ENCODE measurements at places on chromosomes 7 and 10.

GRCh38 chr7:26397796-26398426 is 106.2 kb downstream of the SNX10 start:
- no peak for DNase-seq

- no peak for DNase-seq
These were observed 13.4 kb downstream of the NOC3L start for GRCh38 chr10:94349327-94349726.

GRCh38 chr7:131826960-131827359 is 270.5 kb upstream of the PODXL start:
- DNase-seq = no peak

DNA sequence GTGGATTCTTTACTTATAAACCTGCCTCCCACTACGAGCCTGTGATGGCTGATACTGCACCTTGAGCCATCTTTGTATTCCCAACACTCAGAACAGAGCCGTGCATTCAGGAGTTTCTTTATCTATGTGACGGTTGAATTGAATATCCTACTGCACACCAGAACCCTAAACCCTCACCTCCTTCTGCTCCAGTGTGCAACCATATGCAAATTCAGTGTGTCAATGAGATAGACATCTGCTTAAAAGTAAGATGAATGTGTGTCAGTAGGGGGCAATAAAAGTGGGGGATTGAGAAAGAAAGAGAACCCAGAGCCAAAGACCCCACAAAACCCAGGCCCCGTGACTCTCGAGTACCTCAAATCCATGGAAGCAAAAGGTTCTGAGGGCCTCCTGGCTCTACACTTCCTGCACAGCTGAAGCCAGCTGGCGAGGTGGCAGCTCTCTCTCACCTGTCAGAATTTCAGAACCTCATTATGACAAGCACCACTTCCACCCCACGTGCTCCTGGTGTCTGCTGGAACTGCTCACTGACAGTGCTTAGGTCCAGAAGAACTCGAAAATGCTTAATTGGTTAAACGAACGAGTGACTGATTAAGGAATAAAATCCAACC is 143.3 kb upstream of the GPR26 start:
- no peak for DNase-seq

DNA sequence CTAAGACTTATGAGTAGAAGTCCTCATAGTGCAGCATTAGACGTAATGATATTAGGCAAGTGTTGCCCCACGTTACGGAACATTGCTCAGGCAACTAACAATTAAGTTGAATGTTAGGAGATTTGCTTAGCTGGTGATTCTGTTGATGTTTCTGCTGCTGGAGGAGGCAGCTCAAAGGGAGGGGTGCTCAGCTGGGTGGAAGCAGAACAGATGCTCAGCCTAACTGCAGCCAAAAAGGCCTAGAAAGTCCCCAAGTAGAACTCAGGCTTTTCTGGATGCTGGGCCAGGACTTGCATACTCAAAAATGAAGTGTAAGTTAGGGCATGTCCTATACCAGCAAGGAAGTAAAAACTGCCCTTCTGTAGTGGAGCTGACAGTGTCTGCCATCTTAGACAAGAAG is 201.4 kb downstream of the ADRA2A start:
- DNase-seq = no peak

- no peak for DNase-seq
These were observed 14.1 kb upstream of the MKX start for GRCh38 chr10:27759483-27760272.

- DNase-seq = no peak
These were observed 728.3 kb downstream of the TYW1 start for GRCh38 chr7:67724955-67725354.

- DNase-seq = no peak
These were observed 186.0 kb downstream of the KIF20B start for GRCh38 chr10:89887406-89887805.

- no peak for DNase-seq
These were observed 86.3 kb downstream of the MRPL32 start for GRCh38 chr7:43018446-43018845.

GRCh38 chr10:15370212-15370855 is 755 bp downstream of the FAM171A1 start:
- no peak for DNase-seq

GRCh38 chr10:100808876-100809275 is 63.5 kb downstream of the PAX2 start:
- DNase-seq = no peak

DNA sequence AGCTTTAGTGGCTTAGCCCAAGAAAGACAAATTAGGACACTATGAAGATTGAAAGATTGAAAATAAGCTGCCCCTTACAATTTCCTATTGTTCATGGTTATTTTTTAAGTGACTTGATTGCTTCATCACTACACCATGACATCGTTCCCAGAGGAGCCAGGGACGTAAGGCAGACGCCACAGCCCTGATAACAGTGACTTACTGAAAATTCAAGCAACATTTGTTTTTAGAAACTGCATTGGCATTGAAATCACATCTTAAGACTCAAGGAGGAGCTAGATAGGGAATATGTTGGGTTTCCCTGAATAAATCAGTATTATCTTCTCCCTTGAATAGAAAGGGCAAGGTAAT is 38.7 kb upstream of the ANK3 start:
- no peak for DNase-seq

- peak; percentile 40 for DNase-seq
These were observed 226.4 kb upstream of the KLF14 start for GRCh38 chr7:130960208-130960988.

DNA sequence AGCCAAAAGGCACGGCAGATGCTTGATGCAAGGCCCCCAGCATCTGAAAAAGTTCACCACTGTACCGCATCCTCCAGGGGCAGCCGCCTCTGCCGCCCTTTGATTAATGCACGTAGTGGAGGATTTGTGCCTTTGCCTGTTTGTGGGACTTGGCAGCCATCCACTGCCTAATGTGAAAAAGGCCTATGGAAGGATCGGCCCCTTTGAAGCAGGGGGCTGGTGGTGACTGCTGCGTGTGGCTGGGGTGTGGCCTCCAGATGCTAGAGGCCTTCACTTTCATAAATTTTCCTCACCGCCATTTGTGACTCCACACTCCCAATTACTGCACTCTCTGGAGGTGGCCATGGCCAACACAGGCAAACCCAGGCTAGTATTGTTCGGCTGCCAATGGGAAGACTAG is 226.0 kb downstream of the BMPER start:
- DNase-seq = no peak

GRCh38 chr7:17787257-17787656 is 153.0 kb downstream of the SNX13 start:
- DNase-seq = no peak

DNA sequence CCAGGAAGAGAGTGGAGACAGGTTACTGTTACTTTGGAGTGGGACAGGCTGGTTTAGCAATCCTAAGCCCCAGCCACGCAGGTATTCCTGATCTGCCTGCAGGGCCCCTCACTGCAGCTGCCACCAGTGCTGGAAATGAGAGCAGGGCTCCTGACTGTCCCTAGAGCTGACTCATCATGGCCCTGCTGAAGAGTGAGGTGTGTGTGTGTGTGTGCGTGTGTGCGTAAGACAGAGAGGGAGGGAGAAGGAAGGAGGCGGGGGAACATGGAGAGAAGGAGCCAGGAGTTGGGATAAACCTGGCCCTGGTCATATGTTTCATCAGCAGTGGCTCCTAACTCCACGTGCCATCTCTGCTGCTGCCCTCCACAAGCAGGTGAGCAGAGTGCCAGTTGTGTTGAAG is 3.6 kb downstream of the FOXI2 start:
- DNase-seq = no peak

- DNase-seq = no peak
These were observed 63.9 kb upstream of the ECHDC3 start for GRCh38 chr10:11678074-11678793.

DNA sequence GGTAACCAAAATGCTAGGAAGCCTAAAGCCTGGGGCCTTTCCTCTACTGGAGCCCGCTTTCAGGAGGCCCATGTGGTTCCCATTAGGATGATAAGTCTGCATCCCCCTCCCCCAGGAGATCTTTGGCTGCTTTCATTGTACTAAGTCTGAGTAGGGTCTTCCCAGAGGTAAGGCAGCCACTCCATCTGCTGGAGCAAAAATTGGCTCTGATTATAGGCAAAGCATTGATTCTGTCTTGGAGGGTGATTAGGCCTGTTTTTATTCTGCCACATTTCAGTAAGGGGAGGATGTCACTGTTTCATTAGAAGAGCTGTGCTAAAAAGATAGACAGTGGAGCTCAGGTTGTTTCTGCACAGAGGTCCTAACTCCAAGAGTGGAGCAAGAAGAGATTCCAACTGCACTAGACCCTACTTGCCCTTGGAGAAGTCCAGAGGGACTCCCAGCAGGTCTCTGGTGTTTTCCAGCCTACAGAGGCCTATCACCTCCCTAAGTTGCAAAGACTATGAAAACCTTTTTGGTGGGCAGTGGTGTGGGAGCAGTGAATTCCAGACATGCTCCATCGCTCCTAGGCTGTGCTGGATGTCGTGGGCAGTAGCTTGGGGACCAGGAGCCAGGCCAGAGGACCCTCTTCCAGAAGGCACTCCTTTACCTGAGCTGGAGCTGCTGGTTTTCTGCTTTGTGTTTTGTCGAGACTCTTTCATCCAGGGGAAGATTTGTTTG is 7.1 kb upstream of the HOXA2 start:
- no peak for DNase-seq

DNA sequence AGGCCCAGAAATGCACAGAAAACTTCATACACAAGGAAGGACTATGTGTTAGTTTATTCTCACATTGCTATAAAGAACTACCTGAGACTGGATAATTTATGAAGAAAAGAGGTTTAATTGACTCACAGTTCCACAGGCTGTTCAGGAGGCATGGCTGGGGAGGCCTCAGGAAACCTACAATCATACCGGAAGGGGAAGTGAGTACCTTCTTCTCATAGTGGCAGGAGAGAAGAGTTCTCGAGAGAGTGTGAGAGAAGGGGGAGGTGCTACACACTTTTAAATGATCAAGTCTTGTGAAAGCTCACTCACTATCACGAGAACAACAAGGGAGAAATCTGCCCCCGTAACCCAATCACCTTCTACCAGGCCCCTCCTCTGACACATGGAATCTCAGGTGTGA is 16.8 kb upstream of the RAMP3 start:
- no peak for DNase-seq

GRCh38 chr10:132906836-132907235 is 35.5 kb downstream of the CFAP46 start:
- DNase-seq = no peak

- peak; percentile 60 for DNase-seq
These were observed 148.1 kb downstream of the ITGA8 start for GRCh38 chr10:15571575-15571974.

DNA sequence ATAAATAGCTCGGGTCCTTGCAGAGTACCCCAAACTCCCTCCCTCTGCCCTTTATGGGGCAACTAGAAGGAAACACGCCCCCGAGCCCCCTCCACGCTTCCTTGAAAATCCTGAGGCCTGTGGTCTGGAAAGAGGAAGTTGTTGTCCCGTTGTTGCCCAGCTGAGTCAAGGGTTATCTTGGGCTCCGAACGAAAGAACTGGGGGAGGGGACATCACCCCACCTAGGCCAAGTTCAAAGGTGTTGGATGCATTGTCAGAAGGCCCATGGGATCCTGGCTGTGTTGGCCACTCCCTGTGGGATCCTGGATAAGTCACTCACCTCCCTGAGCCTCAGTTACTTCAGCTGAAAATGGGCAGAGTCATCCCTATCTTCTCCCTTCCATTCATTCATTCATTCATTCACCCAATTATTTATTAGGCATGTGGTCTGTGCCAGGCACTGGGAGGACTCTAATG is at the start of gene CCL24:
Gene CCL24, minus strand, starts transcription at position 26 of the 456 bp plus-strand sequence. CDS start 91 bp downstream, outside the sequence.
- no peak for DNase-seq

DNA sequence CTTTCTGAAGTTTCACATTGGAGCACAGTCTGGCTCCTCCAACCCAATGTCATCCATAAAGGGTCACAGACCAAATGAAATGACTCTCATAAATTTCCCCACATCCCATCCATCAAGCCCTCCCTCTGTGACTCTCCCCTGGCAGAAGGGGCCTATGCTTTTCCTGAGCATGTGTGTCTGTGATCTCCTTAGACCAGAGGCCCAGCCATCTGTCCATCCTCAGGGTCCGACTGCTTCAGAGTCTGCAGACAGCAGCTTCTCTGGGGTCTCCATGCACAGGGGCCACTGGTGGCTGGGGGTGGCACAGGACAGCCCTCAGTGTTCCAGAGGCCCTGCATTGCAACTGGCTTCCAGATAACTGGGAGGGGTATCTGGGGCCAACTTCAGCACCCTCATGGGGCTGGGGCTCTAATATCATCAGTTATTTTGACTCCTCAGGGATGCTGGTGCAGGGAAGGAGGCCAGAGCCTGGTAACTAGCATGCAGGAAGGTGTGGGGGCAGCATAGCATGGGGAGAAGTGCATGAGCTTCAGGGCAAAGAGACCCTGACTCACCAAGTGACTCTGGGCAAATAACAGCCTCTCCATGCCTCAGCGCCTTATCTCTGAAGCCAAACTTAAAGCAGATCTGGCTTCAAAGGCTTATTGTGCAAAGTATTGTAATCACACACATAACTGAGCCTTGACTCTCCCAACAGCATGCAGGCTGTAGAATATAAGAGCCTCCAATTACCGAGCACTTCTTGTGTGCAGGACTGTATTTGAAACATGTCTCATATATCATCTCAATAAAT is 266.9 kb downstream of the GRID1 start:
- DNase-seq = no peak

DNA sequence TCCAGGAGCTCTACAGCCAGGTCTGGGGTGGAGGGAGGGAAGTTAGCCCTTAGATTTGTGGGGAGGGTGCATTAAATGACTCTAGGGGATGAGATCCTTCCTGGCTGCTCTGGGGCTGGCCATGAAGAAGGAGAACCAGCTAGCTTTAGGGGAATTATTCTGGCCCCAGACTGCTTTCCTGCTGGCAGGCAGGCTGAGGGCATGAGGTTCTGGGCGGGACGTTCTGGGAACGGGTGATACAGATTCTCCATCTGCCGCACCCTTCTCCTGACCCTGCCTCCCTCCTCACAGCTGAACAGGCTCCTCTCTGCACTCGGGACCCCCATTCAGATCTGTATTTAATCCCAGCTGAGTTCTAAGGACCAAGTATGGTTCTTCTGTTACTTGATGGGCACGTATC is 23.9 kb downstream of the GOLGA7B start:
- DNase-seq = no peak

DNA sequence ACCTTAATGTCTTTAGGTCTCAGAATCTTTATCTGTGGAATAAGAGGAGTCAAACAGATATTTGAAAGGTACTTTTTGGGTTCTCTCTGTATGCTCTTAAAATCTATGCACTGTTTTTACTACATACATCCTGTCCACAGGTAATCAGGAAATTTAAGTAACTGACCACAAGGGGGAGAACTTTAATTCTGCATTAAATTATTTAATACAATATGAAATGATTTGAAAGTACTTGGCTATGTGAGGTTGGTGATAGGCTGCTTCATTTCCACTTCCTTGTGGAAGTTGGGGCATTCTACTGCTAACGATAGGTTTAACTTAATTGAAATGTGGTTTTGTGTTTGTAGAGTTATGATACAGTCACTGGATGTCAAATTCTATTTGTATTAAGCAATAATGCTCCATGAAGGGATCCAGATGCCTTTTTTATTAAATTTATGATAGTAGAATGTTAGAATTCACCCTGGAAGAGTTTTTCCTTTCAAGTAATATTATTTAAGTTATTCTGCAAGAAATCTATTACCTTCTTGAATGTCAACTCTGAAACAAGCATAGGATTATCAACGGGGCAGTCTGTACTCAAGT is 6.0 kb downstream of the TEX47 start:
- DNase-seq = no peak

GRCh38 chr10:101217450-101218281 is 11.6 kb downstream of the LBX1 start:
- DNase-seq = no peak

GRCh38 chr10:110023785-110024465 is 16.1 kb downstream of the ADD3 start:
- DNase-seq = no peak

- DNase-seq = no peak
These were observed 38.0 kb downstream of the ZNF777 start for GRCh38 chr7:149422914-149423301.

- no peak for DNase-seq
These were observed 482.5 kb upstream of the AUTS2 start for GRCh38 chr7:69115788-69116187.

All from brain pericyte (primary cell).